Pulmonary artery endothelial cell (primary cell): ENCODE measurements at places on chromosomes 4 and X.

DNA sequence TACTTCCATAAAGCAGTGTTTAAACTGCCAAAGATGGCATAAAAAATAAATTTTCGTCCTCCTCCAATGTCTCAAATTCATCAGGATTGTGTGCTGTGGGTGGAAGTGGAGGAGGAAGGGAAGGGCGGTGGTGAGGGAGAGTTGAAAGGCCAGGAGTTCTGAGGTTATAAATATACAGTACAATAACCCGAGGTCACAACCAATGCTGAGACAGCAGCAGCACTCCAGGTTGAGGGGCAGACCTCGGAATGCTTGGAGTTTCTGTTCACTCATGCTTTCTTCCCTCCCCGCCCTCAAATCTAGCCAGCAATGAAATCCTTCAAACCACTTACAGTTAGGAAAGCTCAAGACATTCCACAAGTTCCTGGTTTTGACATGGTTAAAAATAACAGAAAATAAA, 134.0 kb upstream of the SMAD1 start:
- no peak for DNase-seq

- no peak for DNase-seq
Observed at GRCh38 chrX:154531626-154532025, 15.0 kb downstream of the G6PD start.

DNA sequence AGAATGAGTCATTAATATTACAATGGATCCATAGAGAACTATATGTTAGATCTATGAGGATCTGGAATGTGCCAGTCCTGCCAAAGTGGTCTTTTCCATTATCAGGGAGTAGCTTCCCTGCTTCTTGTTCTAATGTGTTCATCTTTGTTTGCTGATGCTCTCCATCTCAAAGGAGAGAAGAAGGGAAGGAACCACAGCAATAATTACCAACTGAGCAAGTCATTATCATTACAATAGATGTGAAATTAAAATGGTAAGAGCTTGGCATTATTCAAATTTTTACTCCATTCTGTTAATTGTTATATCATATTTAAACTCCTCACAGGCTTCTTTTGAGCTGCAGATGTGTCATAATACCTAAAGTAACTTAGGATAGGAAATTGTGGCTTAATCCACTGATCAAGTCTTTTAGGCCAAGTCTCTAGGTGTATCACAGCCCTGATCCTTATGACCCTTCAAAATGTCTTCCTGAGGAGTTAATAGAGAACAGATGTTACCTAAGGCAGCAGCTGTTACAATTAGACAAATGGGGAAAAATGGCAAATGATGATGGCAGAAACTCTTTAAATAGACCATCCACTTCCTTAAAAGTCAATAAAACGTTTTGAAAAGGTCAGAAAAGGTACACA, 1492.7 kb upstream of the IGFBP7 start:
- no peak for DNase-seq

GRCh38 chr4:25927361-25928195, 13.6 kb downstream of the SMIM20 start:
- DNase-seq, result no peak

- no peak for DNase-seq
Observed at GRCh38 chr4:168540503-168541265, 43.8 kb downstream of the PALLD start.

DNA sequence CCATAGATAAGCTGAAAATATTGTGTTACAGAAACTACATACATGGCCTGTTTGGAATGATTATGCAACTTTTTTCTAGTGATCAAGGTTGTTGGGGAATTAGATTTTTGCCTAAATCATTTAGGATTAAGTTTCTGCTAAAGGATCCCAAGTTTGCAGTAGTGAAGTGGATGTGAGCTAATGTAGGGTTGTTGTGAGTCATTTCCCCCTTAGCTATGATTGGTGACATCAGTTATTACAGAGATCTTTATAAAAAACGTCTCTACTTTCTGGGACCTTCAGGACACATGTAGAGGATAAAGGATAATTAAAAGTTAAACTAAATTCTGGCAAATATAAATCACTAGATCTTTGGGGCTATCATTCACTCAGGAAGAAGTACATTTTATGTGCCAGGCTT, 133.3 kb downstream of the GATB start:
- DNase-seq, result no peak

GRCh38 chr4:164239976-164240375, 514.0 kb upstream of the SMIM31 start:
- DNase-seq, result no peak

- DNase-seq, result no peak
Observed at GRCh38 chr4:102572452-102572851, 71.3 kb downstream of the NFKB1 start.

GRCh38 chrX:20665481-20665880, 398.8 kb upstream of the RPS6KA3 start:
- no peak for DNase-seq
